ENCODE measurements at places on chromosomes 7 and 10.
A peak's percentile ranks its signal among the peaks of the same experiment; 100 is the strongest.

DNA sequence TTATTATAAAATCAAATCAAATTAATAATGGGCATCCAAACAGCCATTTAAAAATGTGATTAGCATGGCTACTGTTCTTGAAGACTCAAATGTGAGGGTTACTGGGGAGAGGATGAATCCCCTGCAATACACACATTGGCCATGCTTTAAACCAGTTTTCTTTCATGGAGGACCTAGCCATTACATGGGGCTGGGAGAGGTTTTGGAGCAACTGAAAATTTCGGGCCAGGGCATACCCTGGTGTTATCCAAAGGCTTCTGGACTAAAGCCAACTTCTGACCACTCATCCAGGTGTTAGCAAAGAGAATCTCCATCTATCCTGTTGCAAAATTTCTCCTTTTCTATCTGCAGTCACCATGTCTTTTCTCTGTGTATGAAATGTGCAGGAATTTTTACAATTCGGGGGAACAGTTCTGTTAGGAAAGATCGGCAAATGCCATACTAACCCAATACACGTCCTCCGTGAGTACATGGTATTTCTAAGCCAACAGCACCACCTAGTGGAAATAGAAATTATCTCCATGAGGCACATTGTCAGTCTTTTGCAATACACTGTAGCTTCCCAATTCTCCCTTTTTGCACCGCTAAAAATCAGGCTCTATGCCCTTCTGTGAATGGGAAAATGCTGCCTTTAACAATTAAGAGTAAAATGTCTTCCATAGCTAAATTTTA is 47.0 kb upstream of the ZNF107 start:
- ATAC-seq = no peak

DNA sequence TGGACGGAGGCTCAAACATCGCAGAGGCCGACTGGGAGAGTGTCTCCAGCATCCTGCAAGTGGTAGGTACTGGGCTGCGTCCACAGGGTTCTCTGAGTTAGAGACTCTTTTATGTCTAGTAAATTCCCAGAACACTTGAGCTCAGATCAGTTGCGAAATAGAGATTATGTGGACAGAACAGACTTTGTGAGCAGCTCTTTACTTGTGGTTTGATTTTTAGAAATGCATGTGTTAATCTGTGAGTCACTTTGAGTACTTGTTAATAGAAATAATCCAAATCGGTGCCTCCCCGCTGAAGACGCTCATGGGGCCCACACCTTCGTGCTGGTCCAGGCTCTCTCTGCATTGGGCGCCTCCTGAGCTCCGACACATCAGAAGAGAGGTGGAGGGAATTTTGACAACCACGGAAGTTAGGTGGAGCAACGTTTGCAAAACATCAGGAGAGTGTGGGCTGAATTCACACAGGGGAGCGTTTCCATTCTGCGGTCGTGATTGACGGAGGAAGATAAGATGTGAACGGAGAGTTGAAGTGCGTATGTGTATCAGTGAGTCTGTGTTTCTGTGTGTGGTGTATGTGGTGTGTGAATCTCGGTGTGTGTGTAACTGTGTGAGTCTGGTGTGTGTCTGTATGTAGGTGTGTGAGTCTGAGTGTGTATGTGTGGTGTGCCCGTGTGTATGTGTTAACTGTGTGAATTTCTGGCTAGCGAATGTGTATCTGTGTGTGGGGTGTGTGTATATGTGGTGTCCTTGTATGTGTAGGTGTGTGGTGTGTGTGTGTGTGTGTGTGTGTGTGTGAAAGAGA is 32.1 kb downstream of the PFKP start:
- ATAC-seq = no peak

DNA sequence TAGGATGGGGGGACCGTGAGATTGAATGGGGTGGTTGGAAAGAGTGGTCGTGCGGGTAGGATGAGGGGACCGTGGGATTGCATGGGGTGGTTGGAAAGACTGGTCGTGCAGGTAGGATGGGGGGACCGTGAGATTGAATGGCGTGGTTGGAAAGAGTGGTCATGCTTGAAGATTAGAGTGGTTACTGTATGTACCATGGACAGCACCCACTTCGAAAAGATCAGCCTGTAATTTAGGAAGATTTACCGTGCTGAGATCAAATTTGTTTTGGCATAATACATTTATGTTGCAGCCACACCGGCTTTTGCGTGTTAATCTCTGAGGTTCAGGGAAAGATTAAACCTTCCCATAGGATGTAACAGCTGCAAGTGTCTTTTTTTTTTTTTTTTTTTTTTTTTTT is 495.2 kb upstream of the ADARB2 start:
- no peak for ATAC-seq

- ATAC-seq = no peak
Measured at GRCh38 chr7:69147631-69148030, 450.6 kb upstream of the AUTS2 start.

DNA sequence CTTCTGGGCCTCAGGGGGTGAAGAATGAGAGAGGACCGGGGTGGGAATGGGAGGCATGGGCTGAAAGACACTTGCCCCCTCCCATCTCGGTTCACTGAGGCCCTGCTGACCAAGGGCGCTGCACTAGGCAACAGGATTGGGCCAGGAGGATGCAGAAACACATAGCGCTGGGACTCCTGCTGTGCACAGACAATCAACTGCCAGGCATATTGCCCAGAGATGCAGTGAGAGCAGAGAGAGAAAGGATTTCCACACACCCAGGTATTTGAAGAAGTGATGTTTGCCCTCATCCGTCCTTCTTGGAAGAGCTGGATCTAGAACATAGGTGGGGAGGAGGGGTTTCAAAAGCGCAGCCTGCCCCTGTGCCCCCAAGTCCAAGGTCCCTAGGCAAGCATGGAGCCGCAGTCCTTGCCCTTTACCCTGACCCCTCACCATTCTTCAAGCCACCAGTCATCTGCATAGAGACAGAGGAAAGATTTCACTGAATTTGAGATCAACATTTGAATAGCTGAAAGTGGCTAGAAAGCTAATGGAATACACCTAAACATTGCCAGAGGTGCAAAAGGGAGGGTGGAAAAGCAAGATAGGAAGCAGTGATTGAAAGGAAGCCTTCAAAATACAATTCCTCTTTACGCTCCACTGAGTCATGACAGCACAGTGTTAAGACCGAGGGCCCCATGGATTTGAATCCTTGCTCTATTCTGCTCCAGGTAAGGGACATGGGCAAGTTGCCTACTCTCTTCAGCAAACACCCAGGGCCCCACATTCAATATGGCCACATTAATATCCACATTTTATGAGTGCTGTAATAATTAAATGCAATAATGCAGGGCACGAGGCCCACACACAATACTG is 44.2 kb upstream of the TNS3 start:
- ATAC-seq = peak; percentile 39

DNA sequence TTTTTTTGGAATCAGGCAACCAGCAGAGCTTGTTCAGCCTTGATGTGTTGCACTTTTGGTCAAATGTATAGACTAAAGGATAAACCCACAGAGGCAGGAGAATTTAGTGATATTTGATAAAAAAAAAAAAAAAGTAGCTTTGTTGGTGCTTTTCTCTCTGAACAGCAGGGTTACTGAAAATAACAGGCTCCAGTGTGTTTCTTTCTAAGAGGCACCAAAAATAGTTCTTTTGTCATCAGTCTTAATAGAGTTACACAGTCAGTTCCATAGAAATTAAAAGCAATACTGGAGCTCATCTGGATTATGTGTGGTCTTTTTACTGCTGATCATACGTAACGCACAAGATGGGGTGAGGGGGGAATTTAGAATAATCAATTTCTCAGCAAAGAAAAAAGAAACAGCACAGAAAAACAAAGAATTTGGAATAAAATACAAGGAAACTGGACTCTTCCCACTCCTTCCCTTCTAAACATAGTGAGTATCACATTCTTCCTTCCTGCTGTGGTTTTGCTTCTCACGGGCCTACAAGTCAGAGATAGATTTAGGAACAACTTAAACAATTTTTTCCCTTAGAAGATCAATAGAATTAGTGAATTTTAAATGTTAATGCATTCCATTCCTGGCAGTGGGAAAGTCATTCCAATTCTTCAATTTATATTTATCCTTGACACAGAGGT is 178.8 kb upstream of the AKR1E2 start:
- ATAC-seq = no peak

- ATAC-seq = no peak
Measured at GRCh38 chr10:1615186-1615954, 122.0 kb downstream of the ADARB2 start.

- no peak for ATAC-seq
Measured at GRCh38 chr7:124723012-124723411, 42.6 kb downstream of the GPR37 start.

DNA sequence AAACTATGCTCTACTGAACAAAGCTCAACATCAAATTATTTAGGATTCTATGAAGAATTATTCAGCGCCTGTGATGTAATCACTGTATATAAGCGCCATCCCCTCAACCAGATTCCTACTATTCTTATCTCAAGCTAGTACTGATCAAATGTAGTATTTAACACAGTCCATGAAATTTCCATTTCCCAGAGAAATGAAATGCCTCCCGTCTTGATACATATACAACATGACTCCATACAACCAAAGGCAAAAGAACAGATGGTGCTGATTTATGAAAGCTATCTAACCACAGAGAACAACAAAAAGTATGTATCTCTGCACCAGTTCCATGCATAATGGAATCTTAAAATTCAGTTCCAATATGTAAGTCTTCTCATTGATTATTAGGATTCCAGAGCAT is 406.1 kb downstream of the PARD3 start:
- ATAC-seq = no peak

GRCh38 chr10:126549344-126549743 is 121.1 kb downstream of the C10orf90 start:
- ATAC-seq = no peak

DNA sequence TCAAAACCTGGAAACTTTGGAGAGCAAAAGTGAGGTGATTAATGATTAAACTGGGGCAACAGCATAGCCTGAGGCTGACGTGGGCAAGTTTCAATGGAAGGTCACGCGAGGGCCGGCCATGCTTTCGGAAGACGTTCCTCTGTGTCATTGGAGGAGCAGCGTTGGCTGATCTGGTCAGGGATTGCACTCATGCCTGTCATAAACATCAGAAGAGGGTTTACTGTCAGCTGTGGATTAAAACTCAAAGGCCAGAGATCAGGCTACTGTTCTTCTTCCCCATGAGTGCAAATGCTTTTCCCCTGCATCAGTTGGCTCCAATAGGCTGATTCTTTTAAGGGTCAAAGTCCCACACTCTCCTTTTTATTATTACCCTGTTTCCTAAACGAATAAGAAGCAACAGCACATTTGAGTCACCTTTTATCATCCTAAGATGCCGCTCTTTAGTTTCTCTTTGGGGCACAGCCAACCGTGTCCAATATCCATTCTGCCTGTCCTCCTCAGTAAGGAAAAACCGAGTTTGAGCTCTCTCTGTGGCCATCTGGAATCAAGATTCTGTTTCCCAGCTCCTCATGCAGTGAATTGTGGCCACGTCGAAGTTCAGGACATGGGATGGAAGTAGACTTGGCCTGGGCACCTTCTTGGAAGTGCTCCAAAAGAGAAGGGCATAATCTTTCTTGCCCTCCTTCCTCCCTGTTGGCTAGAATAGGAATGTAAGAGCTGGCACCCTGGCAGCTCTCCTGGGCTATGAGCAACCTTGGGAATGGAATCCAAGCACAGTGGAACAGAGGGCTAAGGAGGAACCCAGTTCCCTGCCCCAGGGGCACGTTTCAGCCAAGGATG is 62.5 kb upstream of the INSIG1 start:
- ATAC-seq = no peak

- peak; percentile 42 for ATAC-seq
Measured at GRCh38 chr10:133088956-133089800, 1.5 kb downstream of the ADGRA1 start.

DNA sequence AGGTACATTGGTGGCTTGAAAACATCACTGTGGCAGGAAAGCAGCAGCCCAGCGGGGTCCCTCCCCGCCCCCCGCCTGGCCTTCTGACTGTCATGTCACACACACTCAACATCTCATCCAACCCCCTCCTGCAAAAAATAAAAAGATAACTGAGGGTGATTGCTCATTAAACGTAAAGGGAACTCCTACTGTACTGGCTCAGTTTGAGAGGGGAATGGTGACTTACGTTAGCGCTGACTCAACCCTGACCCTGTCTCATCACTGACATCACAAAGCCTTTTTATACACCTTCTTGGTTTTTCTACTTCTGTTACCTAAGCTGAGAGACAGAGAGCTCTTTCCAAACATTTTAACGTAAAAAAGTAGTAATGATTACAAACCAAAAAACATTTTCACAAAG is 48.8 kb downstream of the ADARB2 start:
- no peak for ATAC-seq

GRCh38 chr7:116433246-116433645 is 66.3 kb upstream of the CAV2 start:
- ATAC-seq = no peak

DNA sequence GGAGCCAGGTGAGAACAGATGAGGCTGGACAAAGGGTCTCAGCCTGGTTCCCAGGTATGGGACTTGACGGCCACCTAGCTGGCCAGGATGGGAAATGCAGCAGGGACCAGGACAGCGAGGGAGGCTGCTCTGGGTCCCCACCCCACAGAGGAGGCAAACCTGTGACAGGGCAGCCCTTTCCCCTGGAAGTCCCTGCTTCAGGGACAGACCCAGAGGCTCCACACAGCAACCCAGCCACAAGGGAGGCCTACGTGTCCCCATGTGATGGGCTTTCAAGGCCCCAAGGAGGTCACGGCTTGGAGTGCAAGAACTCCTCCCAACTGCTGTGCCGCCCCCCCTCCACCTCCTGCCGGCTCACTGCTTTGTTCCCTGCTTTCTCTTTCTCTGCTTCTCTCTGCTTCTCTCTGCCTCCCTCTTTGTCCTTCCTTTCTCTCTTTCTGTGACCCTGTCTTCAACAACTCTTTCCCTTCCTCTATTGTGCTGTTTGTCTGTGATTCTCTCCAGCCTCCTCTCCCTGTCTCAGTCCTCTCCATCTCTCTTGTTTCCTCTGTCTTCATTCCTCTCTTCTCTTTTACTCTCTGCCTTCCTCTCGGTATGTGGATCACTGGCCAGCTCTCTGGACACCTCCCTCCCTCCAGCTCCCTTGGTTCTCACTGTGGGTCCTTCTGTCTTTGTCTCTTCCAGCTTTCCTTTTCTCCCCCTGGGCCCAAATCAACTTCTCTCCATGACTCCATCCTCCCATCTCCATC is 9.6 kb upstream of the EIF5AL1 start:
- peak; percentile 88 for ATAC-seq

- ATAC-seq = no peak
Measured at GRCh38 chr10:86348321-86349210, 18.0 kb downstream of the GRID1 start.

DNA sequence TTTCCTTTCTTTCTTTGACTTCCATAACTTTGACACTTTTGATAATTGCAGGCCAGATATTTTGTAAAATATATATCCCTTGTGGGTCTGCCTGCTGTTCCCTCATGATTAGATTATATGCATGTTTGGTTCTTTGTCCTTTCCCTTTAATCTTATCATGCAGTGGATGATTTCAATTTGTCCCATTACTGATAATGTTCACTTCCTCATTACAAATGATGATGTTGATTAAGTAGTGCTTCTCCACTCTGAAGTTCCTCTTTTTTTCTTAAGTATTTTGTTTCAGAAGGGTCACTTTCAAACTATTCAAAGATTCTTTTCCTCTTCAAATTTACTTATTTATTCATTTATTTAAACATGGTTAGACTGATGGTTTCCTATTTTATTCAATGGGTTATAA is 898.1 kb downstream of the XPNPEP1 start:
- no peak for ATAC-seq

- ATAC-seq = no peak
Measured at GRCh38 chr10:51773681-51774080, 74.3 kb upstream of the CSTF2T start.

- ATAC-seq = no peak
Measured at GRCh38 chr7:22617166-22617565, 109.8 kb upstream of the IL6 start.
